NCI-H1436 treated with DMSO at 0.1 percent for 48 hours (cell line): ENCODE measurements at places on chromosomes 5 and 9.

- no peak for DNase-seq
Observed at GRCh38 chr9:69012696-69013381, 1.1 kb downstream of the PRKACG start.

- DNase-seq, result no peak
Observed at GRCh38 chr9:2591967-2592366, 29.6 kb upstream of the VLDLR start.

GRCh38 chr9:122033775-122034373, 59.2 kb downstream of the TTLL11 start:
- DNase-seq, result no peak

- no peak for DNase-seq
Observed at GRCh38 chr5:24496268-24496667, 148.5 kb downstream of the CDH10 start.

GRCh38 chr5:139908749-139909148, 113.1 kb downstream of the PSD2 start:
- no peak for DNase-seq

DNA sequence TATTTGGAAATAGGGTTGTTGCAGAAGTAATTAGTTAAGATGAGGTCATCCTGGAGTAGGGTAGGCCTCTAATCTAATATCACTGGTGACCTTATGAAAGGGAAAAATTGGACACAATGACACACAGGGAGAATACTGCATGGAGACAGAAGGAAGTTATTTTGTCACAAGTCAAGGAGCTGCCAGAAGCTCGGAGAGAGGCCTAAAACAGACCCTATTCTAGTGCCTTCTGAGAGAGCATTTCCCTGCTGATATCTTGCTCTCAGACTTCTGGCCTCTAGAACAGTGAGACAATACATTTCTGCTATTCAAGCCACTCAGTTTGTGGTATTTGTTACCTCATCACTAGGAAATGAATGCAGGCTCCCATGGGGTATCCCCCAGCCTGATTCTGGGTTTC, 332.9 kb downstream of the CSNK1G3 start:
- no peak for DNase-seq

GRCh38 chr5:111667128-111667736, 89.8 kb downstream of the NREP start:
- no peak for DNase-seq

DNA sequence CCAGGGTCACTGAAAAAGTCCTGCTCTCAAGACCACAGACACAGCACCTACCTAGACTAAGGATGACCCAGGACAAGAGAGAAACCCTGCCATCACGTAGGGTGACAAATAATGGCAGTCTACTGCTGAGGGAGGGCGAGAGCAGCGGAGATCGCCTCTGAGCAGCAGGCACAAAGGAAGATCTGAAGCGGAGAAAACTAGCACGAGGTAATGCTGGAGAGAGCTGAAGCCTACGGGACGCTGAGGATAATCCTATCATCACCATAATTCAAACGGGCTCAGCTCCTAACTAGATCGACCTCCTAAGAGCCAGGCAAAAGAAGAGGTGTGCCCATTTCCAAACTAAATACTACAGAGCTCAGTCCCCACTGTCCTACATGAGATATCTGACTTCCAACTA, 41.3 kb downstream of the FBXO10 start:
- DNase-seq, result no peak

DNA sequence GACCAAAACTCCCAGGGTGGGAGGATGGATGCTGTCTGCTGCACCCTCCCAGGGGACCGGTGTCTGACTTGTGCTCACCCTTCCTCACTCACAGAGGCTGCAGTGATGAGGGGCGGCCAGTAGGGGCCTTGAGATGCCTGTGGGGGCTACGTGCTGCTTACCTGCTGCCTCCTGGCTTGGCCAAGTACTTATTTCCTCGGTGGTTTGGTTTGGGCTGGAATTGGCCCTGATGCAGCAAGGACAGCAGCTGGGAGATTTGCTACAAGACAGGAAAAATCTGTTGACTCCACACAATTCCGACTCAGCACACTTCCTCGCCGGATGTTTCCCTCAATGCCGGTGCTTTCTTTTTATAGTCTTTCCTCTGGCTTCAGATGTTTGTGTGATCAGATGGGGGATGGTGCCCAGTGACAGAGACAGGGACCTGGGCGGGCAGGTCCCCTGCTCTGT, 6.6 kb downstream of the PCDH12 start:
- DNase-seq, result no peak

GRCh38 chr9:127876764-127877562, 512 bp downstream of the AK1 start:
- DNase-seq, result no peak
